ENCODE measurements at places on chromosomes 16 and 17.

DNA sequence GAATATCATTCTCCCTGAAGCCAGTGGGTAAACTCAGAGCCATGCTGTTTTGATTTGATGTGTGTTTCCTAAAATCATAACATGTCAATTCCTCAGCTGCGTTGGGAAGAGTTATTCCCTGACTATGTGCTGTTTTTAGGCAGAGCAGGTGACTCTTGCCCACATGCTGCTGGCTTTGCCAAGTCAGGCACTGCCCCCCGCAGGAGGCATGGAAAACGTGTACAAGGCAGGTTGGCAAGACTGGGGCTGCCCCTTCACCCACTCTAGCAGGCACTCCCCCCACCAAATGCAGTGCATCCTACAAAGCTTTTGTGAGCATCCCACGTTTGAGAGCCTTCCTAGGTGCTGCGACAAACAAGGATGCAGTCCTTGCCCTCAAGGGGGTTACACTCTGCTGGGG is 38.3 kb upstream of the NAT9 start:
- DNase-seq = no peak

DNA sequence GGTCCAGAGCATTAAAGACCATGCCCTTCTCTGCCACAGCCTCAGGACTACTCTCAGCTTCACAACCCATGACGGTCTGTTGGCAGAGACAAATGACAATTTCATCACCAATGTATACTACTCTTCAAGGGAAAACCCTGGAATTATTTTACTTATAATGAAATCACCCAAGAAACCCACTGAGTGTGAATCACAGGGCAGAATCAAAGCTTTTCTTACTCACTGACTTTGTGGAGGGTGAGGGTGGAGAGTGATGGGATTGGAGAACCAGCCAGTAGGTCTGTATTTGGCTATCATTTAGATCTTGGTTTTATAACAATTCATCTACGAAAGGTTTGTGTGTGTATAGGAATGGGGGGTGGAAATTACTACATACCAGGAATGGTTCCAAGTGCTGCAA is 442.6 kb downstream of the SHISA9 start:
- no peak for DNase-seq

GRCh38 chr17:33012522-33013033 is 20.9 kb downstream of the SPACA3 start:
- DNase-seq = no peak

DNA sequence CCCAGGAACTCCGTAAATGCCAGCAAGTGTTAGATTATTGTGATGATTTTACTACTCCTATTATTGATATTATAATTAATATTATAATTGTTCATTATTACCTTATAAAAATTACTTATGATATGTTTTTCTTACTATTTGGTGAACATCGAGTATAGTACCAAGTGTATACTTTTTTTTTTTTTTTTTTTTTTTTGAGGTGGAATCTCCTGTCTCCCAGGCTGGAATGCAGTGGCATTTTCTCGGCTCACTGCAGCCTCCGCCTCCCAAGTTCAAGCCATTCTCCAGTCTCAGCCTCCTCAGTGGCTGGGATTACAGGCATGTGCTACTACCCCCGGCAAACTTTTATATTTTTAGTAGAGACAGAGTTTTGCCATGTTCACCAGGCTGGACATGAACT is 347.0 kb downstream of the WWOX start:
- DNase-seq = no peak

DNA sequence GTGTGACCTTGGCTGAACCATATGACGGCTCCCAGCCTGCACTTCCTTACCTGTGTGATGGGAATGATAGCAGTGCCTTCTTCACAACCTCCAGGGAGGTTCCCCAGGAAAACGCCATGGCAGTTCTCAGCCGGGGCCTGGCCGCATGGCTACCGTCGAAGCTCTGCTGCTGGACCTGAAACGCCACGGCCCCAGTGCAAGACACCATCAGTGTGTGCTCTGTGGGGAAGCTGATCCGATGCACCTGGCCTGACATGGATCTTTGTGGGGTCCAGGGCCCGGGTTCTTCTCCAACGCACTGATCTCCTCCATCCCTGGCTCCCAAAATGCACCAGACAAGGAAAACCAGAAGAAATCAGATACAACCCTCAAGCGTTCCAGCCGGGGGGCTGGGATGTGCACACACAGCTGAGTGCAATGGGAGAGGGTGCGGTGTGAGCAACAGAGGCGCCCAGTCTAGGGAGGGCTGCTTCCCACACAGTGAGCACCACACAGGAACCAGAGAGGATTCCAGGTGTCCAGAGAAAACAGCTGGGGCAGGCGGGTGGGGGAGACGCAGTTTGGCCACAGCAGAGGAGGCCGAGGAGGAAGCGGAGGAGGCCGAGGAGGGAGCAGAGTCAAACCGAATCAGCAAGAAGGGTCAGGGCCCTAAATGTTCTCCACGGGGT is 54.3 kb upstream of the ZNF469 start:
- no peak for DNase-seq

- DNase-seq = no peak
These were observed 9.4 kb downstream of the OR4D2 start for GRCh38 chr17:58176200-58176599.

- DNase-seq = no peak
These were observed 17.7 kb downstream of the PIMREG start for GRCh38 chr17:6461792-6462524.

GRCh38 chr16:28167221-28167620 is 44.5 kb downstream of the XPO6 start:
- no peak for DNase-seq

DNA sequence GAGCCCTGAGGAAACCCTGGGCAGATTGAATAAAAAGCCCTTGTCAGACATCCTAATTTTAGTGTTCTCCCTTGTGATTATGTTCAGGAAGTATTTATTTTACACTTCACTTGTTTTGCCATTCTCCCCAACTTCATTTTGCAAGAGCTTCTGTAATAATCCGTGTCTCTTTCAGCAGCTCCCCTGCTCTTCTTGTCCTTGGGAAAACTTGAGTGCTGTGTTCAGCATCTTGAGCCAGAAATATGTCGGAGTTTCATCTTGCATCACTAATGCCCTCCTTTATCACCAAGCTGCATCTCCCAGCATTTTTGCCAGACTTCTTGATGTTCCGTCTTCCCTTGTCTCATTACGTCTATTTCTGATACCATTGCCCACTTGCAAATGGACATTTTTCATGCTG is 486.5 kb upstream of the EEF2KMT start:
- no peak for DNase-seq

- no peak for DNase-seq
These were observed 14.4 kb downstream of the TRIM25 start for GRCh38 chr17:56899403-56899802.

- no peak for DNase-seq
These were observed 4.8 kb downstream of the TNP2 start for GRCh38 chr16:11264155-11264832.

DNA sequence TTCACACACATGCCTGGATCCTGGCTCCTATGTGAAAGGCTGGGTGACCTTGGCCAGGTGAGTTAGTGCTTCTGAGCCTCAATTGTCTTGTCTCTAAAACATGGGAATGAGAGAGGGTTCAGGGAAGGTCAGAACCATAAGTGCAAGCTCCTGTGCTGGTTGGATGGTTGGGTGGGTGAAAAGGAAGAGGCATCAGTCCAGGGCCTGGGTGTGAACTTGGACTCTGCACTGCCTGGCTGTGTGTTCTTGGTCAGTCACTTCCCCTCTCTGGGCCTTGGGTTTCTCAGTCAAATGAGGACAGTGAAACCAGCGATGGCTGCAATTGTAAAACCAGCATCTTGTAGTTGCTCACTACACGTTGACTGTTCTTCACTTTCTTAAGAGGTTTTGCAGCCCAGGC is 643 bp upstream of the KCNG4 start:
- DNase-seq = no peak

- no peak for DNase-seq
These were observed 543 bp downstream of the TMUB2 start for GRCh38 chr17:44187131-44187899.

DNA sequence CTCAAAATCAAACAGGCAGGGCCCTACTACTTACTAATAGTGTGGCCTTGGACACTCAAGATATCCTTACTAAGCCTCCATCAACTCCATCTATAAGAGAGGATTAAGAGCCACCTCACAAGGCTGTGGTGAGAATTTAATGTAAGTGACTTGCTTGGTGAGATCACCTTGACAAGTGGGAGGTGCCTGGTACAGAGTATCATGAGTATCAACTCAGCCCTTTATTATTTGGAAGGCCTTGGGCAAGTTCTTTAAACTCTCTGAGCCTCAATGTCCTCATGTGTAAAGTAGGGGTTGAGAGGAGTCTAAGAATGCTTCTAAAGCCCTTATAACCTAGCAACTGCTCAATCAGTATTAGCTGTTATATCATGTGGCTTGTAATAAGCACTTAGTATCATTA is 15.0 kb downstream of the THUMPD1 start:
- no peak for DNase-seq

DNA sequence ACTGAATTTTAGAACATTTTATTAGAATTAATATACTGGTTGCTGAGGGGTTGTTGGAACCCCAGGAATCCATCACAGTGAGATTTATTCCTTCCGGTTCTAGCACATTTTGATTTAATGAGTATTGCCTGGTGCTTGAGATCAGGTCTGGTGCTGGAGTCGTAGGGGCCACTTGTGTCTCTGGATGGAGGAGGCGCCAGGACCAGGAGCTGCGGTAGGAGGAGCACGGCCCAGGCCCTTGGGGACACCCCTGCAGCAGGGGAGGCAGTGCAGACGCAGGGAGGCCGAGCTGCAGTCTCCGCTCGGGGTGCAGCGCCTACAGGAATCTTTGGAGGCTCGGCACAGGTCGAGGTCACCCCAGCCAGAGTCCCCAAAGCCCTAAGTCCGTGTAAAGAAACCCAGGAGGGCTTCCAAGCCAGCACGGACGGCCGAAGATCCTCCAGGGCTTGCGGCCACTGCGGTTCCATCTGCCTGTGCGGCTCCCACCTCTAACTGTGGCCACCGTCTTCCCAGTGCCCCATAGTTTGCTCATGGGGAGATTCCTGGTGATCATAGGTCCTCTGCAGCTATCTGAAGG is 66.2 kb upstream of the CREBBP start:
- DNase-seq = no peak

DNA sequence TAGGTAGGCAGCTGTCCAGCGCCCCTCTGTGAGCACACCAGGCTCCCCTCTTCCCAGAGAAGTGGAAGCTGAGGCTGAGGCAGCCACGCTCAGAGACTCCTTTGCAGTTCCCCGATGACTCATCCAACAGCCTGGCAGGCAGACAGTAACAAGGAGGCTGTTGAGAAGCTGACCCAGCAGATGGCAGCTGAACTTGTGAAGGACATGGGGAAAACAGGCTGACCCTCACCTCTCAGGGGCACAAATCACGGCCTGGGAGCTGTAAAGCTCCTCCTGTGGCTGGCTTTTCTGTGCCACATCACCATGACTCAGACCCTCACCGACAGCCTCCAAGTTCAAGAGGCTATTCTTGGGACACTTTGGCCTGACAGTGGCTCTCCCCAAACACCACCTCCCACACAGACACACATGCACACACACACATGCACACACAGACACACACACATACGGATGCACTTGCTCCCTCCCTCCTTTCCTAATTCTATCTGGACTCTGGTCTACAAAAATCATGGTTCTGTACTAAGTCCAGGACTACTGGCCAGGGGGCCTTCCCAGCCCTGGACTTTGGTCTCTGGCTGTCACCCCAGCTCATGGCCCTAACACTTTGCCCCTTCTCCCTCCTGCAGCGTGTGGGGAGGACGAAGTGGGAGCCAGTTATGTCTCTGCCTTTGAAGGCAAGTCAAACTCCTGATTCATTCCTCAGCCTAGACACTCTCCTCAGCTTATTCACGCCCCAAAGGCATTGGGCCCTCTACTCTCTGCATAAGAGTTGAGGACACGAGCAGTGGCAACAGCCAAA is 23.2 kb downstream of the MAP3K14 start:
- no peak for DNase-seq

- no peak for DNase-seq
These were observed at the start of gene TM4SF5 for GRCh38 chr17:4771519-4772234. Gene TM4SF5, plus strand, starts transcription at chr17:4771886. Its CDS starts 37 bp downstream, at chr17:4771923.

GRCh38 chr16:17461951-17462729 is 8.6 kb downstream of the XYLT1 start:
- no peak for DNase-seq

- no peak for DNase-seq
These were observed 1.4 kb upstream of the ST6GALNAC1 start for GRCh38 chr17:76644995-76645394.

DNA sequence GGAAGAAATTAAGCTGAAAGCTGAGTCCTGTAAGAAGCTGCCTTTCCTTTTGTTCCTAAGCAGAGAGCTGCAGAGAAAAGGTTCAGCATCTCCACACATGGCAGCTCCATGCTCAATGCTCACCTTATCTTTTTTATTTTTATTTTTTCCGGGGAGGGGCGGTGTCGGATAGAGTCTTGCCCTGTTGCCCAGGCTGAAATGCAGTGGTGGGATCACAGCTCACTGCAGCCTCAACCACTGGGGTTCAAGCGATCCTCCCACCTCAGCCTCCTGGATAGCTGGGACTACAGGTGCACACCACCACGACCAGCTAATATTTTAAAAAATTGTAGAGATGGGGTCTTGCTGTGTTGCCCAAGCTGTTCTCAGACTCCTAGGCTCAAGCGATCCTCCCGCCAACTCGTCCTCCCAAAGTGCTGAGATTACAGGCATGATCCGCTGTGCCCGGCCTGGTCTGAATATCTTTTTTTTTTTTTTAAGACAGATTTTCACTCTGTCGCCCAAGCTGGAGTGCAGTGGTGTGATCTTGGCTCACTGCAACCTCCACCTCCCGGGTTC is 28.3 kb upstream of the CIBAR2 start:
- no peak for DNase-seq

DNA sequence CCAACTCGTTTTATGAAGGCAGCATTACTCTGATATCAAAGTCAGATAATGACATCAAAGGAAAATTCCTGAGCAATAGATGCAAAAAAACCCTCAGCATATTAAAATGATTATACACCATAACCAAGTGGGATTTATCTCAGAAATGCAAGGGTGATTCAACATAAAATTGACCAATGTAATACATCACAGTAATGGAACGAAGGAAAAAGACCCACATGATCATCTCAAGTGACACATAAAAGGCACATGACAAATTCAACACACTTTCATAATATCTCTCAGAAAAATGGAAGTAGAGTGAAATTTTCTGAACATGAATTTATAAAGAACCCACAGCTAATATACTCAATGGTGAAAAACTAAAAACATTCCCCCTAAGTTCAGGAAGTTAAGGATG is 118.8 kb downstream of the ITFG1 start:
- no peak for DNase-seq

- no peak for DNase-seq
These were observed 297.5 kb downstream of the XYLT1 start for GRCh38 chr16:17173281-17173680.

DNA sequence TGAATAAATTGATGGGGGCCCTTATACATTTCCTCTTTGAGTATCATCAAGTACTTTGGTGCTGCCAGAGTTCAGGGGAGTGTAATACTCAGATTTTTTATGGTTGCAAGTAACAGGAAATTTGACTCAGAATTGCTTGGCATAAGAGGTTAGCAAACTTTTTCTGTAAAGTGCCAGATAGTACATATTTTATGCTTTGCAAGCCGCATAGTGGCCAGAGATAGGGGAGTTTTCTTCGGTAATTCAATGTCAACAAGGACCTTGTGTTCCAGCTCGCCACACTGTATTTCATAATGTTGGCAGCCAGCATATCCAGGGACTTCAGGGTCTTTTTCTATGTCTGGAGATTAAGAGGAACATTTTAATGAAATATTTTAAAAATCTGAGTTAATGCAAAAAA is 51.0 kb upstream of the MARCHF10 start:
- DNase-seq = no peak

GRCh38 chr17:27562777-27563455 is 68.1 kb upstream of the LGALS9 start:
- no peak for DNase-seq
